ENCODE measurements at places on chromosomes 3 and 15.

DNA sequence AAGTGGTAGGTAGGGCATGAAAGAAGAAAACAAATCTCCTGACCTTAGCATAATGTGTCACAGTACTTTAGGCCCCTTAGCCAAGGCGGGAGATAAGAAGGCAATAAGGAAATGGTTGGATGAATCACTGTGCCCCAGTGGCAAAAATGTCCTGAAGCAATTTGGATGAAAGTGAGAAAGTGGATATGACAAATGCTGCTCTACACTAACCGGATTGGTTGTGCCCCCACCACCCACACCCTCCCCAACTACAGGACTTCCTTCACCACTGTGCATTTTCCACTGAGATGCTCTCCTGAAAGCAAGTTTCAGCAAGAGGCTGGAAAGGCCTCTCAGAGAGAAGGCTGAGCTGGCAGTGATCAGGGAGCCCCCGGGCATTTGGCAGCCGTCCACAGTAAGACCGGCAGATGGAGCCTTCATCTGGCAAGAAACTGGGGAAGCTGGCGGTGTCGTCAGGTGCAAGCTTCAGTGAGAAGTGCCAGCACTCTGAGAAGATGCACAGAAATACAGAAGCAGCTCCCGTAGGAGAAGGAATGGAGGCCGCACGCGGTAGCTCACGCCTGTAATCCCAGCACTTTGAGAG is 63.8 kb downstream of the ATP1B3 start:
- DNase-seq, result no peak
- H3K36me3 ChIP-seq, result no peaks in the 10 kb centered on the region
- H3K4me3 ChIP-seq, result no peak overlapping the region

DNA sequence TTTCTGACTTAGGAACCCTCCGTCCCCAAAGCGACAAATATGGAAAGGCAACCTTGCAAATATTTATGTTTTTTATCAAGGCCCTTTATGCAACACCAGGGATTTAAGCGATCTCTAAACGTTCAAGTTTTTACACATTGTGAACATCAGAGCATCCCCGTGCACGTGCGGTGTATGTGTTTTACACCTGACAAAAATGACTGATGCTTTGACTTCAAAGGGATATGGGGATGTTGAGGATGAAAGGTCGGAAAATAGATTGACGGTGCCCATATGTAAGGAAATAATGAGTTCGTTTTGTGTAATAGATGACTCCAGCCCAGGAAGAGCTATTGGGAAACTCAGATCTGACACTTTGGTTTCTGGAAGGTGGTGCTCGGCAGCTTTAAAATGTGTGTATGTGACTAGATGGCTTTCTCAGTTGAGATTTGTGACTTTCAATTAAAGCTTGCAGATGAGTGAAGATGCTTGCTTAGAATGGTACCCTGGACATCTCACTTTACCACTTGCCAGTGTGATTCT is 866 bp downstream of the SLC49A4 start:
- no peak for DNase-seq
- no peaks in the 10 kb centered on the region for H3K36me3 ChIP-seq
- peak overlapping the region; percentile 89 for H3K4me3 ChIP-seq
- peak overlapping the region; percentile 96 for H3K27ac ChIP-seq
- peaks cover 3% of the 10 kb centered on the region for H3K4me1 ChIP-seq
- no peaks in the 10 kb centered on the region for H3K27me3 ChIP-seq

DNA sequence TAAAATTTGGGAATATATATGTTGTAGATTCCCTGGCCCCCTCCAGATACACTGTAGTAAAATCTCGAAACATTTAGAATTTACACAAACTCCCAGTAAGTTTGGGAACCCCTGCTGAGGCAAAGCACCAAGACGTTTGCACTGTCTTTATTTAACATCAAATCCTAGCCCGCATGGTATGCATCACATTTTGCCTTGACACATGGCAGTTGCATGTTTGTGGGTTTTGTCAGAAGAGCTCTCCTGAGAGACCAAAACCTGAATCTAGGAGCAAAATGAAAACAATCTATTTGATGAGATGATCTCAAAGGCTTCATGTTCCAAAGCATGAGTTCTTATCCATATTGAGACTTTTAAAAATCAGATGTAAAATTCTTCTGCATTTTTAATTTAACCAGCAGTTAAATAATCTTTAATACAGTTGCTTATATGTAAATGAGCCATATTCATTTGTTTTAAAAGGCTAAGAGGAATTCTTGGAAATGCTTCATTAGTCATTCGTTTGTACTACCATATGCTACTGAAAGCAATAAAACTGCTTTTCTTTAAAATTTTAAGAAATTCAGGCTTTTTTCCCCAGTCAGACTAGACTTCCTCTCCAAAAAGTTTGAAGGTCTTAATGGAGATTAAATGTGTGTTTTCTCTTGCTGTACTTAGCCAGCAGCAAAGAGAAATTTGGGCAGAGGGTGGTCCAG is 105.2 kb upstream of the BOC start:
- no peak overlapping the region for H3K4me3 ChIP-seq
- DNase-seq, result no peak
- H3K4me1 ChIP-seq, result no peaks in the 10 kb centered on the region
- H3K27me3 ChIP-seq, result no peaks in the 10 kb centered on the region
- H3K36me3 ChIP-seq, result no peaks in the 10 kb centered on the region
- no peak overlapping the region for H3K27ac ChIP-seq

DNA sequence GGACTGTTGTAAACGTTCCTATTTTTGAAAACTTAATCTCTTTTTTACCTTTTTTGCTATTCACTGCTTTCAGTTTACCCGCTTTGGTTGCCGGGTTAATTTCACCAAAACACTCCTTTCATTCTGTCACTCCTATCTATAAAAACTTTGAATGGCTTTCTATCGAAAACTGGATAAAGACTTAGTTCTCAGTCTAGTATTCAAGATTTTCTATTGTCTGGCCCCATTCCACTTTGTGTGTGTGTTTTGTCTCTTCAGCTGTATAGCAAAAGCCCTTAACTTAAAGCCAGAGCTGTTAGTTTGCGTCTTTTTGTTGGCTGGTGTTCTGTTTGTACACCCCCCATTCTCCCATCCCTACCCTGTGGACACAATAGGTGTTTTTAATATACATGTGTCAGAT is 7.5 kb downstream of the PIAS1 start:
- no peak overlapping the region for H3K27ac ChIP-seq
- no peak for DNase-seq
- no peaks in the 10 kb centered on the region for H3K36me3 ChIP-seq
- H3K27me3 ChIP-seq, result no peaks in the 10 kb centered on the region
- H3K4me1 ChIP-seq, result no peaks in the 10 kb centered on the region
- no peak overlapping the region for H3K4me3 ChIP-seq

DNA sequence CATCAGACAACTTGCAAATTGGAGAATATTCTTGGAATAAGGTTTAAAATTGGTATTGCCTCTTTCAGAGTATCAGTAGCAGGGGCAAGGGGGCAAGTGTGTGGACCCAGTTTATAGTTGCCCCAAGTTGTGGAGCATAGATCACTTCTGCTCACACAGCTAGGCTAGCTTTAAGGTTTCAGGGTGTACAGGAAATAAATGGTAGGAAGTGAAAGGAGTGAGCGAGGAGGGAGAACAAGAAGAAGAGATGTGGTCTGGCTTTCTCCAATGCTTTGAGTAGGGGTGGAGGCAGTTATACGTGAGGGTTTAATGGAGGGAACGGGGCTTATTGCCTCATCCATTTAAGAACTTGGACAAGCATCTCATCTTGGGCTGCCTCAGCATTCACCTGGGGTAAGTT is 290.0 kb upstream of the CFAP20DC start:
- no peaks in the 10 kb centered on the region for H3K4me1 ChIP-seq
- no peak overlapping the region for H3K4me3 ChIP-seq
- H3K27me3 ChIP-seq, result no peaks in the 10 kb centered on the region
- H3K36me3 ChIP-seq, result no peaks in the 10 kb centered on the region

- H3K4me3 ChIP-seq, result no peak overlapping the region
- H3K4me1 ChIP-seq, result peaks cover 7% of the 10 kb centered on the region
- no peaks in the 10 kb centered on the region for H3K27me3 ChIP-seq
- no peak overlapping the region for H3K27ac ChIP-seq
- DNase-seq, result no peak
- no peaks in the 10 kb centered on the region for H3K36me3 ChIP-seq
Measured at GRCh38 chr15:67865331-67865730, 25.5 kb upstream of the RNU6-1 start.

GRCh38 chr3:66923969-66924368 is 74.1 kb upstream of the KBTBD8 start:
- H3K27me3 ChIP-seq, result no peaks in the 10 kb centered on the region
- H3K27ac ChIP-seq, result no peak overlapping the region
- H3K4me3 ChIP-seq, result no peak overlapping the region
- H3K4me1 ChIP-seq, result no peaks in the 10 kb centered on the region

GRCh38 chr3:16146015-16146730 is 28.3 kb upstream of the GALNT15 start:
- no peaks in the 10 kb centered on the region for H3K27me3 ChIP-seq
- H3K4me1 ChIP-seq, result peaks cover 3% of the 10 kb centered on the region
- H3K4me3 ChIP-seq, result no peak overlapping the region
- no peak for DNase-seq

- no peak for DNase-seq
- H3K4me3 ChIP-seq, result peak overlapping the region; percentile 0
- peaks cover 32% of the 10 kb centered on the region for H3K4me1 ChIP-seq
- H3K36me3 ChIP-seq, result no peaks in the 10 kb centered on the region
- H3K27ac ChIP-seq, result peak overlapping the region; percentile 92
Measured at GRCh38 chr3:30495172-30496065, 111.0 kb upstream of the TGFBR2 start.

DNA sequence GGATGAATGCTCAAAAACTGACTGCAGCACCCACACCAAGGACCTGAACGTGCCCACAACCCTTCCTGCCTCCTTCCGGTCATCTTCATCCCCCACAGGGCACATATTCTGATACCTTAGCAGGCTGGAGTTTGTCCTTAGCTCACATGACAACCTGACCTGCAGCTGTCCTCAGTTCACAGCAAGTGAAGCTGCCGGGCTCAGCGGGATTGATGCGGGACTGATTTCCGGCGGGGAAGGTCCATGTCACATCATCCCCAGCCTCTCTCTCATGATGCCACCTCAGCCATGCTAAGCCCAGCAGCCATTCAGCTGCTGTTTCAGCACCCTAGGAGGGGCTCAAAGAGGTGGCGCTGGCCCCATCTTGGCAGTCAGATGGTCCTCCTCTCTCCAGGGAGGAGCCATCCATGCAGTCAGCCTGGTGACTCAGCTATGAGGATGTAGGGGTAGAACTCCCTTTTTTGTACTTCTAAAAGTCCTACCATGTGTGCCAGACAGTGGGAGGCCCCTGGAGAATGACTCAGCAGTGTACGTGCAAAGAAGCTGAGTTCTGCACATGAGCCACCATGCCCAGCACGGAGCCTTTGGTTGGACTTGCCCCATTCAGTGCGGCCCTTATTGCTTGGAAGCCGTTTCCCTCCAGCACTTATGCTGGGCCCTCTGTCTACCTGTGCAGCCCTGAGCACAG is 9.5 kb downstream of the CA12 start:
- no peaks in the 10 kb centered on the region for H3K36me3 ChIP-seq
- H3K27me3 ChIP-seq, result no peaks in the 10 kb centered on the region
- H3K4me3 ChIP-seq, result no peak overlapping the region

DNA sequence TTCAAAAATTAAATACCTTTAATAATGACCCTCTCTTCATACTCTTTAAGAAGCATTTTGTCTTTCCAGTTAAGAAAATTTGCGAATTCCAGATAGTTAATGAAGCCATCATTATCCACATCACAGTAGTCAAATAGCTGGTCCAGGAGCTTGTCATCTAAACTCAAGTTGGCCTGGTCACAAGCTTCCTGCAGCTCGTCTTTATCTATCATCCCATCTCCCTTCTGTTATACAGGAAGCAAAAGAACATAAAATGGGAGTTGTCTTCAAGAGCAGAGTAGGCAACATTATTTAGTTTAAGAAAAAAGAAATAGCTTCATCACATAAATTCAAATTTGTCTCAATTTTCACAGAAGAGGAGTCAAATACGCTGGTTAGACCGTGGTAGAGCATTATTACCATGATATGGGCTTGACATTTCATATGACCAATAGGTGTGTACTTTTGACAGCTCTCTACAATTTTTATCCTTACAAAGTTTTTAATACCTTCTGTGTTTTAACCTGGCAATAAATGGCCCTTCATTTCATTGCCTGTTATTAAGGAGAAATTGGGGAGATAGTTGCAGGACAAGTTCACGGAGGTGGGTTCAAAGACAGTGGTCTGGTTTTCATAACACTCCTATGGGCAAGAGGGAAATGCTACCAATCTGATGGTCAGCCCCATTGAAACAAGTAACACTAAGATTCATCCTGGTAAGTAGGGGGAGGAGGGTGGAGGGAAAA is 45.4 kb downstream of the EFHB start:
- no peak overlapping the region for H3K27ac ChIP-seq
- peak overlapping the region; percentile 40 for H3K4me3 ChIP-seq
- H3K36me3 ChIP-seq, result no peaks in the 10 kb centered on the region
- no peaks in the 10 kb centered on the region for H3K27me3 ChIP-seq
- DNase-seq, result no peak

- H3K27me3 ChIP-seq, result no peaks in the 10 kb centered on the region
- H3K36me3 ChIP-seq, result no peaks in the 10 kb centered on the region
- H3K27ac ChIP-seq, result no peak overlapping the region
- no peaks in the 10 kb centered on the region for H3K4me1 ChIP-seq
- H3K4me3 ChIP-seq, result no peak overlapping the region
Measured at GRCh38 chr3:97278506-97278905, 464.1 kb downstream of the EPHA6 start.

GRCh38 chr15:36595611-36596010 is 16.2 kb downstream of the CDIN1 start:
- DNase-seq, result no peak
- H3K4me3 ChIP-seq, result no peak overlapping the region
- no peaks in the 10 kb centered on the region for H3K27me3 ChIP-seq

DNA sequence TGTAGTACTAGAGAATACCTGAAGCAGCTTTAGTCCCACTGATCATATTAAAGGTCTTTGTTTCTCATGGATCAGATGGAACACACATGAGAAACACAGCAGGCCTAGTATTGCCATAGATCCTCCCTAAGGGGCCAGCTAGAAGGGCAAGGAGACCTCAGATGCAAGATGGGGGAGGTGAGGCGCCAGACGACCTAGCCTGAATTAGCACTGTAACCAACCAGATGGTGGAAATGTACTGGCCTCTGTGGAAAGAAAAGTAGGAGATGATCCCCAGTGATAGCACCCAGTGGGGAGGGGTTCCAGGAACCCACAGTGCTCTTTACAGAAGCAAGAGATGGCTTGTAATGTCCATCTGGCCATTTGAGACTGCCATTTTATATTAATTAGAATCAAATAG is 138.2 kb upstream of the ZNF385D start:
- no peaks in the 10 kb centered on the region for H3K36me3 ChIP-seq
- H3K4me3 ChIP-seq, result no peak overlapping the region
- H3K4me1 ChIP-seq, result no peaks in the 10 kb centered on the region
- H3K27ac ChIP-seq, result no peak overlapping the region
- DNase-seq, result no peak

DNA sequence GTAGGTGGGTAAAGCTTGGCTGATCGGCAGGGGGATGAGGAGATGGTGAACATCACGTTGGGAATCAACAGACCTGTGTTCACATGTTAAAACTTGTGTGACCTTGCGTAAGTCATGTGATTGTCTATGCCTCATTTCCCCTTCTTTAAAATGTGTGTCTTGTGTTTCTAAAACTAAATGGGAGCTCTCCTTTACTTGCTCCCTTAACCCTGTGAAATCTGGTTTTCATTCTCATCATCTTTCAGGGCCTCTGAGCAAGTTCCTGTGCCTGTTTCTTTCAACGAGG is 29.7 kb upstream of the IREB2 start:
- no peaks in the 10 kb centered on the region for H3K4me1 ChIP-seq
- no peak overlapping the region for H3K27ac ChIP-seq
- no peak for DNase-seq

All from ascending aorta (tissue), 2 donors.